ENCODE measurements at places on chromosomes 12 and 14.

GRCh38 chr12:6768990-6769389 is 2.8 kb downstream of the PTMS start:
- DNase-seq, result no peak

- DNase-seq, result peak; percentile 96
Measured at GRCh38 chr14:36207500-36207899, 31.0 kb upstream of the PTCSC3 start.

DNA sequence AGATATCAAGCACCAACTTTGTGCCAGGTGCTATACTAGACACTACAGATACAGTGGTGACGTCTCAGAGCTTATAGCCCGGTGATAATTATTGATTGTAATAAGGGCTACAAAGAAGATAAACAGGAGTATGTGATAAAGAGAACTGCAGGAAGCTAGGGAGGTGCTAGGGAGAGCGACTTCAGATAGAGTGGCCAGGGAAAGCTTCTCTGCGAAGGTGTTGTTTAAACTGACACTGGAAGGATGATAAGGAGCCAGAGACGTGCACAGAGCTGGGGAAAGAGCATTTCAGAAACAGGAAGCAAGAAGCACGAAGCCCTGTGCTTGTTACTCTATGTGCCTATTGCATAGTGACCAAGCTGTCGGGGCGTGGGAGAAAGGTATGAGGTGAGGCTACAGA is 48.1 kb upstream of the OTX2 start:
- DNase-seq, result no peak

DNA sequence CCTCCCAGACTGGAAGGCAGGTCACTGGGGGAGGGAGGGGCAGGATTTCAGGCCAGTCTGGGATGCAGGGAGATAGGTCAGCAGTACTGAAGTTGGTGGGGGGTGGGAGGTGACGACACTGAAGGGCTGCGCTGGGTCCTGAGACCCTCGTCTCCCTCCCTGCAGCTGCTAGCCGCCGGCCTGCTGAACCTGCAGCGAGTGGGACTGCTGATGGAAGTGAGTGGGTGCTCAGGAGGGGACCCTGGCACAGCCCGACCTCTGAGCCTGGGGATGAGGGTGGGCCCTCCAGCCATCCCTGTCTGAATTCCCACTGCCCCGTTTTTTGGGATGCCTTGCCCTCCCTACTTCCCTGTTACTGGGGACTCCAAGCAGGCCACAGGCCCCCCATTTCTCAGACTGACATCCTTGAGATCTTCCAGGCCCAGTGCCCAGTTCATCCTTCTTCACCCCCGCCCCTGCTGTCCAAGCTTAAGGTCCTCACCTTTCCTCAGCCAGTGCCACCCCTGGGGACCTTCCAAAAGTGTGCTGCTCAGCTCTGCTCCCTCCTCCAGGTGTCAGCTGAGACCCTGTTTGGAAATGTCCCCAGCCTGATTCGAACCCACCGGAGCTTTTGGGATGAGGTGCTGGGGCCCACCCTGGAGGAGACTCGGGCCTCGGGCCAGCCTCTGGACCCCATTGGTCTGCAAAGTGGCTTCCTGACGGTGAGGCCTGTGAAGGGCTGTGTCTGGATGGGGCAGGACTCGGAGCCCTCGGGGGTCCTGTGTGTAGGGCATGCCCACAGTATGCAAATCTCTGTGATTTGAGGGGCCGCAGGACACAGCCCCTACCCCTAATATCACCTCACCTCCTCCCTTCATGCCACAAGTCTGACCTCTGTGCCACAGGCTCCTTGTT is 5.5 kb downstream of the PLEKHG6 start:
- no peak for DNase-seq

- DNase-seq, result no peak
Measured at GRCh38 chr14:79493081-79493645, 718.1 kb downstream of the DIO2 start.

DNA sequence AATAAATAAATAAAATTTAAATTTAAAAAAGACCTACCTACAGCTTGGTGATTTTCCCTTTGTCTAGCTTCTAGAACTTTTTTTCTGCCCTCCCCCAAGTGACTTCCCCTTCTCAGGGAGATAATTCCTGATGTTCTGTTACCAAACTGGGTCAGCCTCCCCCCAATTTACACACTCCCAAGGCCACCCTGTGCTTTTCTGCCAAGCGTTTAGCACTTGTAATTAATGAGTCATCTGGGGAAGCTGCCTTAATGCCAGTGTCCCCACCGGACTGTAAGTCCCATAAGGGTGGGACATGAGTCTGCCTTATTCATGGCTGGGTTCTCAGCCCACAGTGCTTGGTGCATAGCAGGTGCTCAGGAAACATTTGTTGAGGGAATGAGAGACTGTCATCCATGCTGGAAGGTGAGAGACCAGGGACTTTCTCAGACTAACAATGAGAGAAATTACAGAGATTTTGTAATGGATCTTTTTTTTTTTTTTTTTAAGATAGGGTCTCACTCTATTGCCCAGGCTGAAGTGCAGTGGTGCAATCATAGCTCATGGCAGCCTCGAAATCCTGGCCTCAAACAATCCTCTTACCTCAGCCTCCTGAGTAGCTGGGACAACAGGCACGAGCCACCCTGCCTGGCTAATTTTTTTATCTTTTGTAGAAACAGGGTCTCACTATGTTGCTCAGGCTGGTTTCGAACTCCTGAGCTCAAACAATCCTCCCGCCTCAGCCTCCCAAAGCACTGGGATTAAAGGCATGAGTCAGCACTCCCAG is 106.8 kb downstream of the PHETA1 start:
- no peak for DNase-seq

DNA sequence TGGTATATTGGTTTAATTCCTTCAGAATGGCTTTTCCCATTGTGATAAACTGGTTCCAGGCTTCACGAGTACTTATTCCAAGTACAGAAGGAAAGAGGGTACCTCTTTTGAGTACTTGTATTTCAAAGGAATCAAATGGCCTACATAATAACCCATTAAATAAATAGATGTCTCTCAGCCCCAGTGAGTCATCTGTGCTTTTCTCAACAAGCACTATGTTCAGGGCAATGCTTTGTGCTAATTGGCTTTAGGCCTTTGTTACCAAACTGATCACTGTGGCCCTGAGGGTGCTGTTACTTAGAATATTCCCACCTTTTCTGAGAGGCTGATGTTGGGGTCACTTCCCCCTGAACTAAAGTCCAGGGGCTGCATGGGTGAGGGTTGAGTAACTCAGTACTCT is 107.1 kb downstream of the LRRK2 start:
- no peak for DNase-seq

GRCh38 chr14:59272633-59273032 is 84.2 kb downstream of the DAAM1 start:
- no peak for DNase-seq

- no peak for DNase-seq
Measured at GRCh38 chr12:48389409-48389808, 38.7 kb upstream of the ZNF641 start.

DNA sequence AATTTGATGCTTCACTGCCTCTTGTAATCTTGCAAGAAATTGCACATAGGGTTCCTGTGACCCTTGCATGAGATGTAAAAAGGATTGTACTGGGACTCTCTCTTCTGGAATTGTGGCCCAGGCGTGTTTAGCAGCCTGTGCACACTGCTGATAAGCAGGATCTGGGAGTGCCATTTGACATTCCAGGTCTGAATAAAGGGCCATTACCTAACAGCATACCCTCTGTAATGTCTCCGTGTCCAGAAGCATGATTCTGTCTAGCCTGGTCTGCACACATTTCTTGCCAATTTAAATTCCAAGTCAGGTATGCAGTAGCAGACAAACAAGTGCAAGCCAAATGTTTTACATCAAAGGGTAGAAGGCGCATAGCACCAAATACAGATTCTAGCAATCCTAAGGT is 18.1 kb upstream of the MAPKAPK5 start:
- DNase-seq, result no peak

DNA sequence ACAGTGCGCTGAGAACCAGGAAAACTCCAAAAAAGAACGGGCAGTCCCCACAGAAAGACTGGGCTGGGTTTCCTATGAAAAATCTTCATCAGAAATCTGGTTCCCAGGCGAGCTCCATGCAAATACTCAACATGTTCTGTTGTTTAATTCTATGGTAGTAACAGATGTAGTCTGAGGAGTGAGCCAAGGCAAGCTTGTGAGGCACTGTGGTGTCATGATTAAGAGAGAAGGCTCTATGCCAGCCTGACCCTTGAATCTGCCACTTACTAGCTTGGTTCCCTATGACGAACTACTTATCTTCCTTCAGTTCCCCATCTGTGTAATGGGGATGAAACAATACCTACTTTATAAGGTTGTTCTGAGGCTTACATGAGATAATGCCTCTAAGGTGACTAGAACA is 10.7 kb downstream of the POMT2 start:
- no peak for DNase-seq

GRCh38 chr12:47754881-47755280 is 3.8 kb downstream of the RAPGEF3 start:
- peak; percentile 84 for DNase-seq

- peak; percentile 86 for DNase-seq
Measured at GRCh38 chr12:102961466-102961855, 4.0 kb downstream of the ASCL1 start.

- no peak for DNase-seq
Measured at GRCh38 chr12:33770652-33771051, 251.6 kb upstream of the ALG10 start.

DNA sequence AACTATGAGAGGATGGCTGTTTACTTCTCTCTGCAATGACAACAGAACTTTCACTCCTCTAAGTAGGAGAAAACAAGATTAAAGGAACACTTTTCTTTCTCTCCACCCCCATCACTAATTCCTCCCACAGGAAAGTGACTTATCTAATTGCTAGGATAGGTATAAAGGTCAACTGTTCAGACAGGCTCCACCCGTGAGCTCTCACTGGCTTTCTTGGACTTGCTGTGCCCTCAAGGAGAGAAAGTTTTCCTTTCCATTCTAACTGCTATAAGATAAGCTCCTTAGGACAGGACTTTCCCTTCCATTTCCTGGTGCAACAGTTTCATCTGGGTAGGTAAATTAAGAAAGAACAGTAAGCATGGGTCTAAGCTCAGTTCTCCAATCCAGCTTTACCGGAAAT is 4.8 kb downstream of the SLC41A2 start:
- DNase-seq, result no peak

GRCh38 chr12:90084018-90084417 is 375.4 kb upstream of the ATP2B1 start:
- DNase-seq, result no peak

GRCh38 chr12:49201595-49202295 is 12.9 kb upstream of the TUBA1A start:
- DNase-seq, result peak; percentile 95

DNA sequence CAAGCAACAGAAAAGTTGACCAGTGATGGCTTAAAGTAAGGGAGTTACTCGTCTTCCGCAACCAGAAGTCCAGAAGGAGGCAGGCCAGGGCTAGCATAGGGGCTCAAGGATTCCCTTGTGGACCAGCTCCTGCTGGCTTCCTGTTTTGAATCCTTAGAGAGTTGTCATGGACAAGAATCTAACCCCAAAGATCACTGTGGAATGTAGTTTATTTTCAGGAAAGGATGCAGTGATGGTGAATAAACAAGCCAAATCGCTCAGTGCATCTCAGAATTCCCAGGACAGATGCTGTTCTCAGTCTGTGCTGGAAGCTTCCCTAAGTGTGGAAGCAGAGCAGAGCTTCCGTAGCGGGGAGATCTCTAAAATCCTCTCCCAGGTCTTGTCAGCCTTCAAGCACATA is 311.3 kb downstream of the C12orf75 start:
- DNase-seq, result no peak

- no peak for DNase-seq
Measured at GRCh38 chr12:9813821-9814798, 13.2 kb upstream of the KLRF1 start.

- DNase-seq, result no peak
Measured at GRCh38 chr14:71536927-71537772, 395.1 kb upstream of the RGS6 start.

GRCh38 chr12:50275556-50275955 is 7.8 kb downstream of the LIMA1 start:
- DNase-seq, result no peak

- no peak for DNase-seq
Measured at GRCh38 chr14:98984719-98985041, 287.3 kb downstream of the BCL11B start.

DNA sequence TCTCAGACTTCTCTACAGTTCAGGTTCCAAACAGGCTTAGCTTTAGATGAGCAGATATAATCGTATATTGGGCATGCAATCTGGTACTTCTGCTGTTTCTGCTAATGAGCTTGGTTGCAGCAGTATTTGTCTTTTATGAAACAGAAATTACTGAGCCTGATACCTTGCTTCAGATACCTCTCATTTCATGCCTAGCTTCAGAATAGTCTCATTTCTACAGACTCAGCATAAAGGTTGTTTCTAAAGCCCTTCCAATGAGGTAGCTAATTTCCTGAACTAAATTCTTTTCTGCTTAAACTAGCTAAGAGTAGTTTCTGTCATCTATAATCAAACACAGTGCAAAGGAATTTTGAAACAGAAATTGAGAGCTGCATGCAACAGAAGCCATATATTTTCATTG is 275.0 kb upstream of the KITLG start:
- DNase-seq, result no peak

DNA sequence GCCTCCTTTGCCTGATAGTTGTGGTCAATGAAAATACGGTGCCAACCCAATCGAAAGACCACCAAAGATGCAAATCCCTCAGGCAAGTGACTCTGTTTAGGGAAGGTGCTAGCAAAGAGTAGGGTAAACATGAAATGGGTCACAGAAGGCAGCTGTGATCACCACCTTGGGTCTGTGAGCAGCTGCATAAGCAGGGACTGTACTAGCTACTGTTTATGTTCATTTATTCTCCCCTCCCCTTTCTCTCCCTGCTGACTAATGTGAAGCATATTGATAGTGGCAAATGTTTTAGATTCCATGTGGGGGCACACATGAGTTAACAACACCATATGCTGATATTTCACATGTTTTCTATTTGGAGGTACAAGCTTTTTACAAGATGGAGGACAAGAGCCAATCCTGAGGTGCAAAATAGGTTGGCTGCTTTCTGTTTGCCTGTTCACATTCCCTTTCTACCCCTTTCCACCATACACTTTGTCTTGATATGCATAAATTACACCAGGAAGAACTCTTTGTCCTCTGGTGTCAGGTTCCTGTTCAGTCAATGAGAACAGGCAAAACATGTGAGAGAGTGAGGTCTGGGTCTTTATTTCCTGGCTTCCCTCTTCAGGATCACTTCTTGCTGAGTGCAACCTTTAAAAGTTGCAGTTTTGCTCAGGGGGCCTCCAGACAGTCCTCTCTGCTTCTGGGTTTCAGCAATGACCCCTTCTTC is 71.1 kb downstream of the AVPR1A start:
- peak; percentile 42 for DNase-seq

DNA sequence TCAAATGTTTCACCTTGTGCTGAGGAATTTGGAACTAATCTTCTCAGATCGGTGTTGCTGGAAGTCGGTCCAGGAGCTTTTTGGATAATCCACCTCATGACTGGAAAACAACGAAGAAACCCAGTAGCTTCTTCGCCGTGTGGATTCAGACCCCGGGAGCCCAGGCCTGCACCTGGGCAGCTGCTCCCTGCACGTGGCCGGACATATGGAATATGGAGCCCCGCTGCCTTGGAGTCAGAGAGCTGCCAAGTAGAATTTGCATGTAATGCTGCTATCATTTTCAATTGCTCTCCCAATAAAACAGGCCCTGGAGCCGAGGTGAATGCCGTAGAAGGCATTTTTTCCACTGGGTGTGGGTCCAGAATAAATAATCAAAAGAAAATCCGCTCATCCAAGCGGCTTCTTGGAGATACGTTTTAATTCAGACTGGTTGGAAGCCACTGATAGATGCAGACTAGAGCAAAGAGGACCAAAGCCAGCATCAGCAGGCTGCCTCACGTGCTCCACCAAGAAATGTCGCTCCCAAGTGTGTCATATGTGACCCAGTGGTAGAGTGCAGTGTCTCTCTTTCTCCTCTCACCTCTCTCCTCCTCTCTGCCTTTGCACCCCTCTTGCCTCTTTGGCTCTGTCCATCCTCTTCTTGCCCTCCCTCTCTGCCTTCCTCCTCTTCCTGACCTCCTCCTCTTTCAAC is 115.3 kb downstream of the ZNF664 start:
- DNase-seq, result no peak

All from NCI-H2029 (cell line).